CD4-positive, alpha-beta T cell treated with Interleukin-4 for 4 hours (primary cell): ENCODE measurements at places on chromosomes 6 and 20.

GRCh38 chr20:13009682-13010406, 1.1 kb downstream of the SPTLC3 start:
- peak; percentile 1 for DNase-seq

DNA sequence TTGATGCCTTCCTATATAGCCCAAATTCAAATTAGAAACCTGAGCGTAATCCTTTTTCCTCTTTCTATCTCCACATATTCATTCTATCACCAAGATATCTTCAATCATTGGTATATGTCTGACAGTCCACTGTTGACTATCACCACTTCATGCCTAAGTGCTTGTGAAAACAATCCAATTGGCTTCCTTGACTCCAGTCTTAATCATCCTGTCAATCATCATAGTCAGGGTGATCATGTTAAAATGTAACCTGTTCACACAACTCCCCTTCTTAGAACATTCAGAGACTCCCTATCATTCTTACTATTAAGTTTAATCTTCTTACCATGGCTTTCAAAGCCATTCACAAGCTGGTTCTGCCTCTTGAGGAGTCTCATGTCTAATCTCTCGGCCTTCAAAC, 616.7 kb downstream of the PHF3 start:
- no peak for DNase-seq

DNA sequence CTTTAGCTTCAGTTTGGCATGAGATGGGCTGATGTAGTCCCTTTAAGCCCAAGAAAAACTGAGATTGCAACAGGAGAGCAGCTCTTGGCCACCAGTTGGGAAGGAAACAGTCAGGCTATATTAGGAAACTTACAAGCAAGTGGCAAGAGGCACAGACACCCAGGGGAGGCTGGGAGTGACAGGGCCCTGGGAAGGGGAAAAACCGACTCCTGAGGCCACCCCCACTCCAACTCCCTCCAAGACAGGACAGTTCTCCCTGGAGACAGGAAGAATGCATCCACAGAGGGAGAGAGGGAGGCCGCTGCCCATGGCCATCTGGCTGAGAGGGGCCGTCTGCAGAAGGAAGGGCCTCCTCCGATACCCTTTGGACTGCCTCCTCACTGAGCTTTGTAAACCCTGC, 20.5 kb downstream of the JPH2 start:
- no peak for DNase-seq

GRCh38 chr6:142361779-142362750, 60.3 kb downstream of the ADGRG6 start:
- no peak for DNase-seq

DNA sequence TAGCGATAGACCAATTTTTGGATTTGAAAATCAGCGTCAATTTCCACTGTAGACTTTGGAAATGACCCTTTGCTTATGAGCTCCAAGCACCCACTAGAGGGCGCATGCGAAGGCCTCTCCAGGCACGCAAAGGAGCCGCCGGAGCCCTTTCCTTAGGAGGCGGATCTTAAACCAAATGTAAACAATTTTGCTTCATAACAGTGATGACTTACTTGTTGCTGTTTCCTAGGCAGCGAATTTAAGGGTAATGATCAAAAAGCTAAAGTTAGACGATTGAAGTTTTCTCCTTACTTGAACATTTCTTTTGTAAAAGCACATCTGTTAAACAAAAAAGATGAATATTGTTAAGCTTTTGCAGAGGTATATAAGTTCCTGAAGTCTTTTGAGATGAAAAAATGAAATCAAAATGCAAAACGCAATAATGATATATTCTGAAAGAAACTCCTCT, 29.2 kb upstream of the EXOC2 start:
- peak; percentile 76 for DNase-seq

GRCh38 chr6:34011264-34011663, 134.6 kb downstream of the GRM4 start:
- DNase-seq, result no peak

DNA sequence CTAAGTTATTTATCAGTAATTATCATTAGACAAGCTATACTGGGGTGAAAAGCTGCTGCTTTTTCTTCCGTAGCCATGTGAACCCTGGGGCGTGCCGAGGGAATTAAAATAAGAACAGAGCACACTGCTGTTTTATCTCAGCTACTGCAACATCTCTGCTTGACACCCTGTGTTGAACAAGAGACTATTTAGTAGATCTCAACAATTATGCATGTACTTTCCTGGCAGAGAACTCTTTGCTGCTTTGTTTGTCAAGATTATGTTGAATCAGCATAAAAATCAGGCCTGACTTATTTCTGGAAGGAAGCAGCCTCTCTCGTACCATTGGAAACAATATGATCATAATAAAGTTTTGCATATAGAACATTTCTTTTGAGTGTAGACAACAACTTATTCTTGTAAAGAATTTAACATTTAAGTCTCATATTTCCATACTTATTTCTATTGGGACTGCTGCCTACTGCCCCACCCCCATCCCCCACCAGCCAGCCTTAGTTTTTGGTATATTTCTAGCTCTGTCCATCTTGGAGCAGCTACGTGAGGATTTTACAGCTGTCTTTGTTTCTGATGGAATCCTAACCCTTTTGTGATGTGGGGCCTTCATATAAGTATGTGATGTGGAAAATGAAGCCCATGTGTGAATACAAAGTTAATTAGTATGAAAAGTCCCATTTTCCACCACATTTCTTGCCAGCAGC, 1011.4 kb downstream of the KIF16B start:
- DNase-seq, result no peak

- DNase-seq, result no peak
Measured at GRCh38 chr6:35343092-35343834, 905 bp downstream of the PPARD start.

DNA sequence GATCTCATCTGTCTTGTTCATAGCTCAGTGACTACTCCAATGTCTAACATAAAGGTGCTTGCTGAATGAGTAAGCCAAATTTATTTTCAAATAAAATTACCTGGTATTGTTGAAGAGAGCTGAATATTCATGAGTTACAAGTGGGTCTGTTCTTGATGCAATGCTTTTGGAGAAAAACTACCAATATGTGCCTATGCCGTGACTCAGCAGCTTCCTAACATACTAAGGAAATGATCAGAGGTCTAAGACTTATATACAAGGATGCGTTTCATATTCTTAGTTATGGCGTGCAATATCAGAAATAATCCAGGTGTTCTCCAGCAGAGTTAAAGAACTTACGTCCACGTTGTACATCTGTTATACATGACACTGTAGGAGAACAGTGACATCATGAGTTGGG, 5.1 kb downstream of the FAM120B start:
- no peak for DNase-seq
